Large intestine (tissue), 12 donors: ENCODE measurements at places on chromosomes 6 and 20. TPM values are rescaled to one million over a fixed set of nuclear protein-coding genes. Genes with fewer than 3 reads are reported as not detected.

GRCh38 chr6:20559924-20560551 is 25.8 kb downstream of the CDKAL1 start:
- DNase-seq: no peak

GRCh38 chr6:43831191-43831590 is 61.2 kb downstream of the VEGFA start:
- DNase-seq: peak; percentile 91

GRCh38 chr6:91166271-91167046 is 579.6 kb upstream of the MAP3K7 start:
- no peak for DNase-seq

GRCh38 chr6:20227350-20227749 is 15.1 kb upstream of the MBOAT1 start:
- DNase-seq: no peak

GRCh38 chr6:83590416-83590815 is 78.1 kb downstream of the PRSS35 start:
- DNase-seq: no peak

GRCh38 chr6:5338177-5338960 is 77.1 kb downstream of the FARS2 start:
- no peak for DNase-seq

DNA sequence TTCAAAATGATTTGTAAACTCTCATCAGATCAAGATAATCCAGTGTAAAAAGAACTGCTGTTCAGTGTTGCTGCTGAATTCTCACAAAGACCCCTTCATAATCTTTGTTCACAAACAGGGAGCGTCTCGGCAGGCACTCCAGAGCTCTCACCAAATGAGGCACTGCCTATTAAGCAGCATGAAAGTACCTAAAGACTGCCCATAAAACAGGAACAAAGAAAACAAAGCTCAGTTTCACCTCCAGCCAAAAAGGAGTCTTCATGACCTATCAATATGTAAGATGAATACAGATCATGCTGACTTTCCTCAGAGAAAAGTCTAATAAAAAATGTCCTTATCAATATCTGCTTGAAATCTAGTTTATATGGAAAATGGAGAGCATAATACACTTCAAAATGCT is 41.8 kb downstream of the GPR63 start:
- DNase-seq: no peak

GRCh38 chr20:8002056-8002455 is 17.5 kb downstream of the TMX4 start:
- DNase-seq: no peak

DNA sequence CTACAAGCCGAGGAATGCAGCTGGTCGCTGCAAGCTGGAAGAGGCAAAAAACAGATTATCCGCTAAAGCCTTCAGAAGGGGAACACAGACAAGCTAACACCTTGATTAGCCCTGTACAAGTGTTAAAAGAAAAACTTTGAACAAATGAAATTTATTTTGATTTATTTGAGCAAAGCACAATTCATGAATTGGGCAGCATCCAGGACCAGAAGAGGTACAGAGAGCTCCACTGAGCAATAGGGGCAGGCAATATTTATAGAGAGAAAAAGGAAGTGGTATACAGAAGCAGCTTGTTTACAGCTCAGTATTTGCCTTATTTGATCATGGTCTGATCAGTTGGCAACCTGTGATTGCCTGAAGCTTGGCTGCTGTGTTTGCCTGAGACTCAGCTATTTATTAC is 17.6 kb downstream of the HLA-DOB start:
- no peak for DNase-seq

GRCh38 chr20:43681991-43682410 is 15.1 kb downstream of the MYBL2 start:
- no peak for DNase-seq

DNA sequence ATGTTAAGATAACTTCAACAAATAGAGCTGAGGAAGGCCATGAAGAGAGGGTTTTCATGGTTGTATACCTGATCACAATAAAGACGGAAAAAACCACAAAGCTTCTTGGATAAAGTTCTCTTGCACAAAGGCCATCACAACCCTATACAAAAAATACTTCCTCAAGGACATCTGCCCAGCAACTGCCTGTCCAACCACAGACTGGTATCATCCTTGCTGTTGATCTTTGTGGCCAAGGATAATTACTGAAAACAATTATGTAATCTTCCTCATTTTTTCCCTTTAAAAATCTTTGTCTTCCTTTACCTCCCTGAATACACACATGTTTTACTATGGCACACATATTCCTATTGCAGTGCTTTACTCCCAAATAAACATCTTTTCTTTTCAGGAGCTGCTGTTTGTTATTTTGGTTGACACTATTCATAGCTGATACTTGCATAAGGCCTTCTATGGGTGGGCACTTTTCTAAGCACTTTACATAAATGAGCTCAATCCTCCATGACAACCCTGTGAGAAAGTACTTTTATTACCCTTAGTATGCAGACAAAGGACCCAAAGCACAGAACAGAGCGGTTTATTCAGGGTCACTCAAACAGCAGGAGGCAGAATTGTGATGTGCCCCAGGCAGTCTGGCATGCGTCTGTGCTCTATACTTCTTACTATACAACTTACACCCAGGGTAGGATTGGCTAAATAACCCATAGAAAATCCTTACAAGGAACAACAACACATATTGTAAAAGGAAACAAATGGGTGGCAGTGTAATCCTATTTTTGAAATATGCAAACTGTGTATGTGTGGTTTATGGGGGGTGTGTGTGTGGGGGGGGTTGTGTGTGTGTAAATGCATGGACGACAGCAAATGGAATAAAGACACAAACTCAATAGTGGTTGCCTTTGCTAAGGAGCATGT is 35.1 kb downstream of the SNRNP48 start:
- DNase-seq: no peak

DNA sequence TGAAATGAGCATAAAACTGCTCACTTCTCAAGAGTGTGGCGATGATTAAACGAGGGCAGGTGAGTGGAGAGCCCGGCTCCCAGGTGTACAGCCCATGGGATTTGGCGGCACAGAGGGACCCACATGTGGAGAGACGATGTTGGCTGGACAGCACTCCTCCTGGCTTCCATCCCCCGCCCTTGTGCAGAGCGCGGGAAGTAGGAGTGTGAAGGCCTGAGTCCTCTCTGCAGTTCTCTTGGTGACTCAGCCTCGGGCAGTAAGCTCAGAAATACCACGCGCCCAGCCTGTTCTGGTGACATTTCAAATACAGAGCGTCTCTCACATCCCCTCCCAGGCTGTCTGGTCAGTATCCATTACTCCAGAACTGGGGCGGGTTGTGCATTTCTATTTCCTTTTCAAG is 94.2 kb upstream of the SRSF6 start:
- no peak for DNase-seq

GRCh38 chr6:139644821-139645220 is 270.4 kb upstream of the CITED2 start:
- no peak for DNase-seq

DNA sequence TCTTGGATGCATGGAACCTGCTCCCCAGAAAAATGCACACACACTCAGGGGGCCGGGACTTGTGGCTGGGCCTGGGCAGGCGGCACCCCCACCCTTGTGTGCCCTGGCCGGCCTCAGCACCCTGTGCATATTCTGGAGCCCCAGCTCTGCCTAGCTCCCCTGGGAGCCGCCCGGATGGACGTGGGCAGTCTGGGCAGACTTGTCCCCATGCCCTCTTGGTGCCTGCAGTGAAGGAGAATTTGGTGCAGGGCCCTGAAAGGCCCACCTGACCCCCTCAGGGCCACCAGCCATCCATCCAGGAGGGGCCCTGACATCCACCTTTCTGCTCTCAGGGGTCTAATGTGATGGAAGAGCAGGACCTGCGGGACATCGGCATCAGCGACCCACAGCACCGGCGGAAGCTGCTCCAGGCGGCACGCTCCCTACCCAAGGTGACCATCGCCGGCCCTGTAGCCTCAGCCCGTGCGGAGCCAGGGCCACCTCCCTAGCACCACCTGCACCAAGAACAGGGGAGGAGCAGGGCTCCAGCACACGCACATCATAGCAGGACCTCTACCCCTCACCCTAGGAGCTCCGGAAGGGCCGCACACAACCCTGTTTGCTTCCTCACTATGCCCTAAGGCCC is 62.8 kb downstream of the TCP11 start:
- DNase-seq: no peak

- no peak for DNase-seq
Observed at GRCh38 chr20:22489626-22490286, 94.6 kb downstream of the FOXA2 start.

GRCh38 chr6:1144842-1145767 is 166.8 kb upstream of the FOXQ1 start:
- no peak for DNase-seq

- DNase-seq: peak; percentile 75
Observed at GRCh38 chr6:139533573-139534471, 159.4 kb upstream of the CITED2 start.

GRCh38 chr6:912871-913835 is 220.2 kb upstream of the EXOC2 start:
- peak; percentile 28 for DNase-seq

DNA sequence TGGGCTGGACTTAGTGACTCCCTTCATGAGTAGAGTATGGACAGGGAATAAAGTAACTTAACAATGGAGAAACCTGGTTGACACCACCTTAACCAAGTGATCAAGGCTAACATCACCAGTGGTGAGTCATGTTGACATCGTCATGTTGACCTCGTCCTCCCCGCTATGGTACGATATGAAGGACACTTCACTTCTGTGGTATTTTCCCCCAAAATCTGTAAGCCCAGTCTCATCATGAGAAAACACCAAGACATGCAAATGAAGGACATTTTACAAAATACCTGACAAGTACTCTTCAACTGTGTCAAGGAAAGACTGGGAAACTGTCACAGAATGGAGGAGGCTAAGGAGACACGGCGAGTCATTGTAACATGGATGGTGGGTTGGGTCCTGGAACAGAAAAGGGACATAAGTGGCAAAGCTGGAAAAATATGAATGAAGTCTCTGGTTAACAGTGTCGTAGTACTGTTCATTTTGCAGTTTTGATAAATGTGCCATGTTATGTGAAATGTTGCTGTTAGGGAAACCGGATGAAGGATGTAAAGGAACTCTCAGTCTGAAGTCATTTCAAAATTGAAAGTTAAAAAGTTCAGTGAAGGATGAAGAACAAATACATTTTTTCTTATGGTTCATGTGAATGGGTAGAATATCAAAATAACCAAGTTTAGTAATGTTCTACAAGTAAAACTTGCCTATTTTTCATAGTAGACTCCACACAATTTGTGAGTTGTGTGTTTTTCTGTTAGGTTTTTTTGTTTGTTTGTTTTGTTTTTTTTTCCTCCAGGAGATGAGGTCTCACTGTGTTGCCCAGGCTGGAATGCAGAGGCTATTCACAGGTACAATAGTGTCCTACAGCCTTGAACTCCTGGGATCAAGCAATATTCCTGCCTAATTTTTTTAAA is 247.5 kb downstream of the TMEM242 start:
- DNase-seq: no peak

DNA sequence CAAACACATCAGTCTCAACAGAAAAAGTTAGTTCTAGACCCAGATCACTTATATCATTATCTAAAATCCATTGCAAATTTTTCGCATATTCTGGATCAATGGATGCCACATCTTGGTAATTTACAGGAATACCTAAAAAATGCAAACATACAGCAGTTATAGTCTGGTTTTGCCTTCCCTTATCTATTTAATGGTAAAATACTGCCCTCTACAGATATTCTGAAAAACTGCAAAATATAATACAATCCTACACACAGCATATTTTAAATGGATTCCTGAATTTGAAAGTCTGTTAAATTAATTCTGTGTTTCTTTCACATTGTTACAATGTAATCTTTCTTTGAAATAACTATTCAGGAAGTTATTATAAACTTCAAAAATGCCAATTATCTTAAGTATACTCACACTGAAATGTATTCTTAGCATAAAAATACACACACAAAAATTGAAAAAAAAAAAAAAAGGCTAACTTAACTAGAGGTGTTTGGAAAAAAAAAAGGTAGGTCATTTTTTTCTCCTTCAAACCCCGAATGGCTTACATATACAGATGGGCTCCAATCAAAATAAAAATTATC is 88.4 kb downstream of the HACE1 start:
- no peak for DNase-seq

GRCh38 chr6:155491421-155491820 is 35.8 kb upstream of the NOX3 start:
- DNase-seq: no peak

DNA sequence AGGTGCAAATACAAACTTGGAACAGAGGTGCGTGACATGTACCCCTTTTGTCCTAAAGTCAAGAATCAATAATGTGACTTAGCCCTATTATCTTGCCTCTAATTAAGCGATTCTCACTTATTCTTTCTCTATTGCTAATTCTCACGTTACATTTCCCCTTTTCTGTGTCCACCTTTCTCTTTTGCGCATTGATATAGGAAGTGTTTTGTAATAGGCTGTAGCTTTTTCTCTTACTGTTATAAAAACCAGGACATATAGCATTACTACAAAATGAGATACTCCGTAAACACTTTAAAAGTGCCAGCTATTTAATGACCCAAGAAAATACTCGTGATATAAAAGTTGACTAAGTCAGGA is 669 bp upstream of the TMEM30A start:
- no peak for DNase-seq

GRCh38 chr6:167892835-167893815 is 66.4 kb downstream of the AFDN start:
- DNase-seq: no peak

DNA sequence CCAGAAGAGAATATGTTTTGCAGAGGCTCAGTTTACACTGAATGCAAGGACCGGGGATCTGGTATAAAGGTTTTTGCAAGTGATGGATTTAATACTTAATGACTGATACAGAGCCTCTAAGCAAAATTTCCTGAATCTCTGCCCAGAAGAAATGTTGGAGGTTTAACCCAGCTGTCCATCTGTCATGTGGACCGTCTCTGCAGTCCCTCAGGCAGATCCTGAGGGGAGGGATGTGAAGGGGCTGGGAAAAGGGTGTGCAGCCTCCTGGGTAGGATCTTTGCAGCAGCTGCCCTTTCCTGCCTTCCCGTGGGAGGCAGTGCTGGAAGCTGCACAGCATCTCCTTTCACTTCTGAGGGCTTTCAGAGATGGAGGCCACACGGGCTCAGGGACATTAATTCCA is 207.0 kb downstream of the SLC24A3 start:
- DNase-seq: no peak

GRCh38 chr6:111410371-111410770 is 72.6 kb downstream of the REV3L start:
- DNase-seq: no peak

Gene SFTA2
- 0.70 TPM for polyA plus RNA-seq

Gene CD24
- polyA plus RNA-seq: 135 TPM

Gene TSHZ2
- polyA plus RNA-seq: 10.7 TPM

Gene ECHDC1
- 67.3 TPM for polyA plus RNA-seq

Gene NRSN2
- polyA plus RNA-seq: 21.3 TPM

Gene NRSN1
- 10.0 TPM for polyA plus RNA-seq

Gene NDUFAF4
- polyA plus RNA-seq: 30.6 TPM

Gene PTK7
- 35.7 TPM for polyA plus RNA-seq

Gene PAX1
- not detected for polyA plus RNA-seq

Gene STX11
- 2.6 TPM for polyA plus RNA-seq

Gene SNAP25
- 25.6 TPM for polyA plus RNA-seq

Gene TXLNB
- polyA plus RNA-seq: 1.2 TPM

Gene LPA
- polyA plus RNA-seq: 0.06 TPM

Gene GABRR1
- polyA plus RNA-seq: 0.06 TPM
